ENCODE measurements at places on chromosomes 6 and 20.
A peak's percentile ranks its signal among the peaks of the same experiment; 100 is the strongest.

- DNase-seq = no peak
Measured at GRCh38 chr20:55264703-55265239, 740.5 kb downstream of the CBLN4 start.

DNA sequence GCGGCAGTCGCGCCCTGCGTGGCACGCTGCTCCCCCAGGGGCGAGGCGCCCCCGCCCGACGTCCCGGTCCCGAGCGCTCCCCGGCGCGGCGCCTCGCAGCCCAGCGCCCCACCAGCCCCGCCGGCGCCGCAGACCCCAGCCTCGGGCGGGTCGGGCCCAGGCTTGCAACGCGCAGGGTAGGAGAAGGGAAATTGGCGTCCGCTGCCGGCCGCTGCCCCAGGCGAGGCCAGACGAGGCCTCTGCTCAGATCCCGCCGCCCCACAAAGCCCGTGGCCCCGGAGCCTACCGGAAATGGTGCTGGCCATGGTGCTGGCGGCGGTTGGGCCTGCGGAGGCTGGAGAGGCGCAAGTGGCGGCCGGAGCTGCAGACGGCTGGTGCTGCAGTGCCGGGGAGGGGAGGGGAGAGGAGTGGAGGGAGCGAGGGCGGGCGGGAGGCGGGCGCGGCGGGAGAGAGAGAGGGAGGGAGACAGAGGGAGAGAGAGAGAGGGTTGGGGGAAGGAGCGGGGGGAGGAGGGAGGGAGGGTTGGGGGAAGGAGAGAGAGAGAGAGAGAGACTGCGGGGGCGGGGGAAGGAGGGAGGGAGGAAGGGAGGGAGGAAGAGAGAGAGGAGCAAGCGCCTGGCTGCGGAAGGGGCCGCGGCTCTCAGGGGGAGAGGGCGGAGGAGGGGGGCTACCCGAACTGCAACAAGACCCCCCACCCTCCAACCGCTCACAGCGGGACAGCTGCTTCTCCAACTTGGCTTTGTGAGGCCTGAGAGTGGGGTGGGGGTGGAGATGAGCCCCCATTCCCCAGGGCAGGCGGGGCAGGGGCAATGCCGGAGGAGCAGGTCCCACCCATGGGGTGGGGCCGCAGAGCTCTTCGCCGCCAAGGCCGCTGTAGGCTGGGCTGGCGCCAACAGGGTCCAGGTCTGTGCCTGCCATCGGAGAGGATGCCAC, at the start of gene STMN3:
TSS of gene STMN3 (minus strand) at position 384 of the 933 bp plus-strand sequence. CDS start at position 305, 79 bp downstream.
- DNase-seq = peak; percentile 46

- no peak for DNase-seq
Measured at GRCh38 chr6:157584036-157584435, 203.0 kb downstream of the ZDHHC14 start.

DNA sequence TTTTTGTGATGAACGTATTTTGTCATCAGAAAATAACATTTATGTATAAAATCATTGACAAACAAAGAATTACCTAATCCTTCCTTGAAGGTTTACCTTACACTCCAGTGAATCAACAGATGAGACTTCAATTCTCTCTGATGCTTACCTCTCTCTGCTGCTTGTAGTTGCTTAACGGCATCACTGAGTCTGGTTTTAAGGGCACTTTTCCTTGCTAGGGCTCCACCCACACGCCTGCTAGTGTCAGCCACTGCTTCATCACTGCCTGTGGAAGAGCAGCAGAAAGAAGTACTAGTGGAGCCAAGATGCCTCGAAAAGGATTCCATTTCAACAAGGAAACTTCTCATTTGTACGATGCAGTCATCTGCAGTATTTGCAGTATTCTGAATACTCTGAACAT, 63.0 kb downstream of the FAM229B start:
- no peak for DNase-seq

- no peak for DNase-seq
Measured at GRCh38 chr6:136945711-136946121, 23.6 kb downstream of the SLC35D3 start.

Data from stimulated activated CD4-positive, alpha-beta T cell treated with anti-CD3 and anti-CD28 coated beads, Interleukin-15, amount 100 ng/mL, for 1 hour (primary cell).